ENCODE measurements at places on chromosomes 6 and 20. TPM values are rescaled to one million over a fixed set of nuclear protein-coding genes. Genes with fewer than 3 reads are reported as not detected.

ANKRD6 gene
- 9.1 TPM for total RNA-seq

PTP4A1 gene
- total RNA-seq, result 23.7 TPM

DNA sequence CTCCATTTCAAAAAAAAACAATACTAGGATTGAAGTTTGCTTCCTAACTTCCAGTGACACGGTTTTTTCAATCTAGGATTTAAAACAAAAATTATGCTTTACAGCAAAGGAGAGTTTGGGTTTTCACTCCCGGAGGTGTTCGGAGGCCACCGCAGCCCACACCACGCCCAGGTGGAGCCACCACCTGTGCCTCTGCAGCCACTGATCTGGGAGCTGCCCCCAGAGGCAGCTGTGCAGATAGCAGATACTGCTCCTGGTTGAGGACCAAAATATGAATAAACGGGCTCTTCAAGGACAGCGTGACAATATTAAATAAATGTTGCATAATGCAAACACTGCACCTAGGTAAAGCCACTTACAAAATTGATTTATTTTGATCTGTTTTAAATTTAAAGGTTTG lies 30.2 kb downstream of the DLL1 start:
- DNase-seq, result no peak

GRCh38 chr6:45858691-45859090 lies 157.0 kb downstream of the CLIC5 start:
- no peak for DNase-seq

- no peak for DNase-seq
Measured at GRCh38 chr6:129867403-129867802, 6.3 kb upstream of the TMEM244 start.

DNA sequence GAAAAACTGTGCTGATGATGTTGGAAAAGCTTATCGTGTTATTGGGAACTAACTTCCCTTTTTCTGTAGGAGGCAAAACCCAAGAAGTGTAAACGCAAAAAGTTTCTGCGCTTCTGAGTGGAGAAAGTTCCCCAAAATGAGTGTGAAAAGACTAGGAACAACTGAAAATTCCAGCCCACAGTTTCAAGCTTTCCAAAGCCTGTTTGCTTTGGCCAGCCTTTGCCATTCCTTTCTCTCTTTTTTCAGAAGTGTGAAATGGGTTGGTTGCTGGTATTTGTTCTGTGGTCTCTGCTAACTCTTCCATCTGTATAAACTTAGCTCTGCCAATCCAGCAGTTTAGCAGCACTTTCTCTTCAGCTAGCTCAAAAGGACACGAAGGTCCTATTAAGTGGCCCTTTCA lies 491.3 kb downstream of the MAFB start:
- DNase-seq, result no peak

GRCh38 chr6:85473748-85474147 lies 23.9 kb downstream of the NT5E start:
- DNase-seq, result no peak

RBPJL gene
- total RNA-seq, result not detected

TRIM10 gene
- 0.17 TPM for total RNA-seq

DNA sequence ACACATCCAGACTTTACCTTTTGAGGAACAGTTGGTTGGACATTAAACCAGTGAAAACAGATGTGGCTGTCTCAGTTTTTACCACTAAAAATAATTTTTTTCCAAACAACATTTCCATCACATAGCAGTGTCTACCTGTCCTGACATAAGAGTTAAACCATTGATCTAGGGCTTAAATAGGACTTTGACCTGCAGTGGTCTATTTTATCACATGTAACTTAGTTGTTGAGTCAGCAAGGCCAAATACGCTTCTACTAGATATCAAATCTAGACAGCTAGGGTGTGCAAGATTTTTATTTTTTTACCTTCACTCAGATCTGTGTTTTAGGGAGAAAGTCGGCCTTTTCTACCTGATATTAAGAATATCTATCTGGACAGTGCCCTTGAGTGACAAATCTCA lies 88.8 kb upstream of the ZFP64 start:
- DNase-seq, result no peak

PGM3 gene
- total RNA-seq, result 7.1 TPM

- peak; percentile 77 for DNase-seq
Measured at GRCh38 chr20:24731312-24731711, 217.8 kb upstream of the CST7 start.

OLIG3 gene
- total RNA-seq, result not detected

DNA sequence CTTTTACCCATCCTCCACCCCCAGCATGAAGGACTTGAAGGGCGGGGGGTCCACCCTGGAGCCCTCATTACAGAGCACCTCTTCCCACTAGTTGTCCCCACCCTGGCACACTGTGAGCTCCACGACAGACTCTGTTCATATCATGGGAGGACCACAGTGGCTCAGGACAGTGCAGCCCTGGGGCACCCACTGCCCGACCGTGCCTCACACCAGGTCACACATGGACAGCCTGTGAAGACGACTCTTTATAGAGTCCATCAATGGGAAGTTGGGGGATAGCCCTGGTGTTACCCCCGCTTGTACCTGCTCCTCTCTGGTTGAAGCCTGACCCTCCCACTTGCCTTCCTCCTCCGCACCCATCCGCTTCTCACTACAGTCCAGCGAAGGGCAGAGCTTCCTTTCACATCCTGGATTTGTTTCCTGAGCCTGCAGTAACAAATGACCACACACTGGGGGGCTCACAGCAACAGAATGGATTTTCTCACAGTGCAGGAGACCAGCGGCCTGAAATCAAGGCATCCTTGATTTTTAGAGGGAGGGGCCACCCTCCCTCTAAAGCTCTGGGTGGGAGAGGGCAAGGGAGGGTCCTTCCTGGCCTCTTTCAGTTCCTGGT lies 15.5 kb downstream of the ZNF831 start:
- DNase-seq, result peak; percentile 88

PRPH2 gene
- 0.42 TPM for total RNA-seq

DNA sequence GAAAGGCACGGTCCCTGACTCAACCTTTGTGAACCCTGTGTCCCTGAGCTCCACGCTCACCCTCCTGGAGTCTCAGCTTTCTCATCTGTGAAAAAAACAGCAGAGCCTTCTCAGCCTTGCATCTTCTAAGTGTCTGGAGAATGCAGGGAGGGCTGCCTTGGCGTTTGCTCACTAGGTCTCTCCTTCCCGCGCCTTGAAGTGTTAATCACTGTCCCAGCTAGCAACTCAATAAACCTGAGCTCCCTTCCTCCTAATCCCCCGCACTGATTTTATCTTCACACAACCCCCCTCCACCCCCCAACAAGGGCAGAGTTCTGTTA lies 34.9 kb upstream of the FOXC1 start:
- DNase-seq, result no peak

- no peak for DNase-seq
Measured at GRCh38 chr6:122623279-122623678, 13.1 kb downstream of the PKIB start.

SNPH gene
- total RNA-seq, result 9.6 TPM

HUS1B gene
- total RNA-seq, result 1.7 TPM

DNA sequence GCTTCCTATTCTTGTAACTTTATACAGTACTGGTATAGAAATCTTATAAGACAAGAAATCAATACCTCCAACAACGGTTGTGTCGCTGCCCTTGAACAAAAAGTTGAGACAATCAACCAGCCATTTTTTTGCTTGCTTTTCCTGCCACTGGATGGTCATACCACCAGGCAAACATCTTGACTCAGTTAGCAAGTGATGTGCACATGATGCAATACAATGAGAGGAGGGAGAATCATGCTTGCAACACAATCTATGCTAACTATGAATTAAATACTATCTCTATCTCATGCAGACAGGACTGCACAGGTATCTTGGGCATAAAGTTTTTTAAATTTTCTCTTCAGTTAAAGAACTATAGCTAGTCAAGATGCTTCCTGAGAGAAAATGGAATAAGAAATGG lies 877.7 kb upstream of the CITED2 start:
- DNase-seq, result no peak

DNA sequence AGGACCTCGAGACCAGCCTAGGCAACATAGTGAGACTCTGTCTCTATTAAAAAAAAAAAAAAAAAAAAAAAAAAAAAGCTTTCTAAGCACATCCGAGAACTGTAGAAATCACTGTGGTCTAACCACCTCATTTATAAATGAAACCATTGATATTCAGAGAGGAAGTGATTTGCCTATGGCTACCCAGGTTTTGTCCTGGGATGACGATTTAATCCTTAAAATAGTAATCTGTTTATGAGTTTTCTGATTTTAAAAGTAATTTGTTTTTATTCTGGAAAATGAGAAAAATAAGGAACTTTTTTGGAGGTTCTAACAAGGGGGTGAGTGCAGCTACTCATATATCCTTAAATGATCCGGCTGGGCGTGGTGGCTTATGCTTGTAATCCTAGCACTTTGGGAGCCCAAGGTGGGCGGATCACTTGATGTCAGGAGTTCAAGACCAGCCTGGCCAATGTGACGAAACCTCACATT lies 6.5 kb upstream of the BTN3A2 start:
- no peak for DNase-seq

DNA sequence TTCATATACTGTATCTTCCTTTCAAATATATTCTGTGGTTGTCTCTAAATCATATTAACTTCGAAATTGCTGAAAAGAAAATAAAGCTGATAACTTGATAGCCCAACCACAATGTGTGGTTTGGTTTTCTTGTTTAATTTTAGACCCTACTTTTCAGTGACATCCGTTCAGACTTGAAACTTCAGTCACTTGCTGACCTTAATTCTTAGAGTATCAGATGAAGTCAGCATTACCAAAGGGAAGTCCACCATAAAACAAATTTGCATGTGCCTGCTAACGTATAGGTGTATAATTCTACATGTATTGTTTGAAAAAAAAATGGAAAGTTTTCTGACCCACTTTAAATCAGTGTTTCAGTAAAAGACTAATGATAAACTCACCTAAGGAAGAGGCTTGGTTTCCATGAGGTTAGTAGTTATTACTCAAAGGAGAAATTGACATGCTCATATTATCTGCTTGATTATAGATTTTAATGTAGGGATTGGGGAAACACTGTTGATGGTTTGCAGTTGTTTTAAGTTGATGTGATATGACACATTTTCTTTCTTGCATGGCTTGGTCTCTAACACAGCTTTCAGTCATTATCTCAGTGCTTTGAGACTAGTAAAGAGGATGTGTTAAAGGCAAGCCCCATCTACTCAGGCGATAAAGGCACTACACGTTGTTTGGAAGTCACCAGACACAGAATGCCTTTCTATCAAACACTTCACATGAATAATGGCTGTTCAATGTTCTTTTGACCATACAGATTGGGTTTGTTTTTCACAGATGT lies 5.2 kb upstream of the IL17A start:
- DNase-seq, result no peak

GRCh38 chr6:12576389-12576788 lies 140.2 kb upstream of the PHACTR1 start:
- DNase-seq, result no peak

- no peak for DNase-seq
Measured at GRCh38 chr6:12090714-12091113, 78.6 kb downstream of the HIVEP1 start.

FAM83C gene
- total RNA-seq, result not detected

CDC25B gene
- 37.1 TPM for total RNA-seq

RNF144B gene
- total RNA-seq, result 20.0 TPM

KCNQ5 gene
- 1.6 TPM for total RNA-seq

SNAP25 gene
- total RNA-seq, result 2.9 TPM

MAS1 gene
- not detected for total RNA-seq

GRCh38 chr20:10672624-10673127 lies 1.1 kb downstream of the JAG1 start:
- DNase-seq, result peak; percentile 94

DNA sequence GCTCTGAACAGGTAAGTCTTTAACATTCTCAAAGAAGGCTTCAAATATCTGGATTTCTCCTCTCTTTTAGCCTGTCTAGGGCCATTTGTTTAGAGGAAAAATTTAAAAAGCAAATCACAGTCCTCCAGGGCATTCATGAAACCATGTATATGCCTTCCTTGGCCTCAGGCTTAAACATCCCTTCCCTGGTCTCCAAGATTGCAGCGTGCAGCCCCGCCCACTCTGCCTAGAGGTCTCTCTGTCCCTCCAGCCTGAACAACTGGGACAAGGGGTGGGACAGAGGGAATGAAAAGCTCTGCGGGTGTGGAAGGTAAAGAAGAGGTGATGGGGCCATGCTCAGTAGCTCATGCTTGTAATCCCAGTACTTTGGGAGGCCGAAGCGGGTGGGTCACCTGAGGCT lies 9.8 kb upstream of the CBFA2T2 start:
- DNase-seq, result no peak

LAMA4 gene
- total RNA-seq, result 271 TPM

- no peak for DNase-seq
Measured at GRCh38 chr6:42428326-42429041, 23.2 kb downstream of the TRERF1 start.

COX7A2 gene
- 439 TPM for total RNA-seq

DNA sequence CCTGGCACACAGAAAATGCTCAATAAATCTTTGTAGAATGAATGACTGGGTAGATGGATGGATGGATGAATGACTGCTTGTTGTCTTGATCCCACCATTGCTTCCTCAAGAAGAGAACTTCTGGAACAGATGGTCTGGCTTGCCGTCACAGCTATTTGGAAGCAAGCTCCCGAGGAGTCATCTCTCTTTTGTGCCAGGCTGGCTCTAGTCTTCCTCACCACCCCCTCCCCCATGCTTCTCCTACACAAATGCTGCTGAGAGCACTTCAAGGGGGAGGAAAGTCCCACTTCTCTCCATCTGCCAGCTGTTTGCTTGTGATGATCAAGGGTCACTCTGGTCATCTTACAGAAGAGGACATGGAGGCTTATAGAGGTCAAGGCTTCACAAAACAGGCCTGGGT lies 11.6 kb upstream of the KCNG1 start:
- no peak for DNase-seq

PLEKHG1 gene
- total RNA-seq, result 11.5 TPM

BPIFB2 gene
- total RNA-seq, result not detected

- no peak for DNase-seq
Measured at GRCh38 chr20:47167846-47168245, 188.7 kb downstream of the ZMYND8 start.

DNA sequence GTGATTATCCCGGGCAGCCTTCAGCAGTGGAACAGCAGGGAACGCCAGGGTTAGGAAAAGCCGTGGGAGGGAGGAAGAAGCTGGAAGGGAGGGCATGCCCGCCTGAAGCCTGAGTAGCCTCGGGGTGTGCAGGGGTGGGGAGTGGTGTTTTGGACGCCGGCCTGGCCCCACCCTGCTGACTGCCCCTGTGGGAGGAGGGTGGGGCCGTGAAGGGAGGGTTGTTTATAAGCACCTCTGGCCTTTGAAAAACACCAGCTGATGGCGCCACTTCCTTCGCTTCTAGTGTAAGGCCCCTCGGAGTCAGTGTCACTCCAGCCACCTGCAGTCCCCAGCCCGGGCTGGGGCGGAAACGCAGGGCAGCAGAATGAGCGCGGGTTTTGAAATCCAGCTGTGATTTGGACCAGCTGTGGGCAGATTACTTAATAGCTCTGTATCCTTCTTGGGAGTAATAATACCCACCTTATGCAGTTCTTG lies 52.8 kb upstream of the BMP6 start:
- DNase-seq, result no peak

- DNase-seq, result peak; percentile 97
Measured at GRCh38 chr6:3825851-3826581, 23.2 kb upstream of the FAM50B start.

Measured in esophagus muscularis mucosa (tissue), 4 donors.